ENCODE measurements at places on chromosomes 7 and 10.

DNA sequence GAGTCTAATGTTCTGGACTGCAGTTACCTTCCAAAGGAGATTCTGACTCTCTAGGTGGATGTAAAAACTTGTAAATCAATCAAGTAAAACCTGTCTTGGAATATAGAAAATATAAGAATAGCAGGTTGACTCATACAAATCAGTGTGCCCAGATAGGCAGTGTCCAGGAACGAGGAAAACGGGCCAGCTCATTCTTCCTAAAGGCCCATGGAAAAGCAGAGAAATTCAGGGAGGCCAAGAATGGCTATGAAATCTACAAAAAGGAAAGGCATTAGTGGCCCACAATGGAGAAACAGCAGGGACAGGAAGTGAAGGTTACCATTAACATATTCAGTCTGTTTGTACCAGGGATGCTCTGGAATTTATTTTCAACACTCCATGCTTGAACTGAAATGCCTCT is 14.9 kb downstream of the GLI3 start:
- DNase-seq: no peak

DNA sequence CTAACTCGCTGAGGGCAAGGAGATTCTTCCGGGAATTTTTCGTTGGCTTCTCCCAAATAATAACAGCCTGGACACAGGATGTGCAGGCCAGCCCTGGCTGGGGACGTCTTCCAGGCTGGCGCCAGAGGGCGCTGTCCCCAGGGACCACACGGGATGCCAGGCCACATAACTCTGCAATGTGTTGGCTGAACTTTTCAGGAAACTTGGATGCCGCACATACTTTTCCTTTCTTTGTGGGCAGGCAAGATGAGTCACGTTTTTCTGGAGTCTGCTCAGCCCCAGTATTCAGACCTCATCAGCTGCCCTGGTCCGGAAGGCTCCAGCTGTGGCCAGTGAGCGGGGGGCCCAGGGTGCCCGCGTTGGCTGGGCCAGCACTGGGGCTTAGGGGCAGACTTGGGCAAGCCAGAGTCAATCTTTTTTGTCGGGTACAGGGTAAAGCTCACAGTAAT is 122.7 kb downstream of the PRKAG2 start:
- no peak for DNase-seq

GRCh38 chr7:25714013-25714412 is 438.0 kb upstream of the NFE2L3 start:
- DNase-seq: no peak

DNA sequence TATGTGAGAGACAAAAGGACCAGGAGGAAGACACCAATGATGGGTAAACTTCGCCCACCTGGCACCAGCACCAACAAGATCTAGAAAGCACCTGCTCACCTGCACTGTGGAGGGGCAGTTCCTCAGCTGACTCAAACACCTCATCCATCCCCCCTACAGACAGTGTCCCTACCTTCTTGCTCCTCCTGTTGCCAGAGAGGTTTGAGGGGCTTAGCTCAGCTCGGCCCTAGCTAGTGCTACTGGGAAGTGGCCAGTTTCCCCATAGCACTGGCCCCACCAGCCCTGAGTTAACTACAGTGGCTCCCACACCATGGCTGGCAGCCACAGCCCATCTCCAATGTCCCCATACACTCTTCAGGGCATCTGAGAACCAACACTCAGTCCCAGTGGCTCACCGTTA is 70.8 kb downstream of the GRID1 start:
- no peak for DNase-seq

GRCh38 chr7:111789870-111790269 is 227.6 kb upstream of the IMMP2L start:
- no peak for DNase-seq

DNA sequence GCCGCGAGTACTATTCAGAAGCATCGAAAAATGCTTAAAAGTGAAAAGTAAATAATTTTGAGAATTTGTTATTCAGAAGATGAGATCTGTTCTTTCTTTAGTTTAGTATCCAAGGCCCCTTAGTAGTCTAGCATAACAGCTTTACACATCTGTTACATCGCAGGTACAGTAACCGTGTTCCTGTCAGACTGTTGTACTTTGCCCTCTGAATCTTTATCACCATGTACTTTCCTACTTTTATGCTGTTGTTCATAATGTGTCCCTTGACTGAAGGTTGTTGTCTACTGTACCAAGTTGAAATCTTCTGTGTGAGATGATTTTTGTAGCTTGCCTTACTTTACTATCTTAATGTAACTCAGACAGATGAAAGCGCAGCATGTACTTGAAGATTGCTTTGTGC is 38.3 kb downstream of the WAC start:
- no peak for DNase-seq

- DNase-seq: no peak
These were observed 304.1 kb downstream of the PAXIP1 start for GRCh38 chr7:154698726-154699291.

DNA sequence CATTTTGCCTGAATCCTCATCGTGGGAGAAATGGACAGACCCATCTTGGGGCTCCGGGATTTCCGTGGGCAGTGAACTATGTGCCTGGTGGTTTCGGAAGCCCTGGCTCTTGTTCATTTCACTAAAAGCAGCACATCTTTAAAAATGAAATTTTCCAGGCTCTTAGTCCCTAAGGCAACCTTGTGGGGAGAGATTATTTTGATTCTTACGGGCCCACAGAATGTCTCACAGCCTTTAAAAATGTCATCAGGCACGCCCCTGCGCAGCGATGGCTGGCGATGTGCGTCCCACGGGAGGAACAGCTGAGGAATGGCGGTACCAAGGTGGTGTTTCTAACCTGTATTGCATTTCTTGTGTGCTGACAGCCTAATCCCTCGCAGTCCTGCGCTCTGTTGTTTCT is 189.7 kb downstream of the CCDC3 start:
- no peak for DNase-seq

- DNase-seq: no peak
These were observed 9.8 kb downstream of the PODXL start for GRCh38 chr7:131546583-131547141.

GRCh38 chr10:105024184-105024583 is 383.1 kb downstream of the SORCS3 start:
- no peak for DNase-seq

GRCh38 chr10:9900751-9901150 is 1116.9 kb upstream of the CELF2 start:
- DNase-seq: no peak

GRCh38 chr7:8627325-8627724 is 193.9 kb downstream of the NXPH1 start:
- DNase-seq: no peak

DNA sequence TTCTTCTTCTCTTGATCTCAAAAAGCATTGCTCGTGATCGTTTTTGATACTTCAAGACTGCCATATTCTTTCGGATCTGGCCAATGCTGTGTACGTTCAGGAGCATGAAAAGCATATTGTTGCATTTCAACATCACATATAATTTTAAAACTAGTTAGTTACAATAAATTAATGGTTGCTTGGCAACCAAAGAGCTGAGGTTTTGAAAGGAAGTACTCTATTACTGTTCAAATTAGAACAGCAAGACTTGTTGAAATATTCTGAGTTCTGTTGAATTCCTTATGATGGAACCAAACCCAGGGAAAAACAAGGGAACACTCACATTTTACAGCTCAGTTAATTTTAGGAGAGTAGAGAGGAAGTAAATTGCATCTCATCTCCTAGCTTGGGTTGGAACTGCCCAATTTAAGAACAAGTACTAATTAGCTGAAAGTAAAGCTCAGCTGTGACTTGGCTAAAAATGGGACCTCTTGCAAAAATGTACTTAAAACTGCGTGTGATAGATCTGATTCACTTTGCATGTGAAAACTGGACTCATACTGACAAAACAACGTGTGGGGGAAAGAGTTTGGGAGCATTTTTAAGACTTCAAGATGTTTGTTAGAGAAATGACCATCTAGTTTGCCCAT is 21.2 kb downstream of the OR9A2 start:
- DNase-seq: no peak

DNA sequence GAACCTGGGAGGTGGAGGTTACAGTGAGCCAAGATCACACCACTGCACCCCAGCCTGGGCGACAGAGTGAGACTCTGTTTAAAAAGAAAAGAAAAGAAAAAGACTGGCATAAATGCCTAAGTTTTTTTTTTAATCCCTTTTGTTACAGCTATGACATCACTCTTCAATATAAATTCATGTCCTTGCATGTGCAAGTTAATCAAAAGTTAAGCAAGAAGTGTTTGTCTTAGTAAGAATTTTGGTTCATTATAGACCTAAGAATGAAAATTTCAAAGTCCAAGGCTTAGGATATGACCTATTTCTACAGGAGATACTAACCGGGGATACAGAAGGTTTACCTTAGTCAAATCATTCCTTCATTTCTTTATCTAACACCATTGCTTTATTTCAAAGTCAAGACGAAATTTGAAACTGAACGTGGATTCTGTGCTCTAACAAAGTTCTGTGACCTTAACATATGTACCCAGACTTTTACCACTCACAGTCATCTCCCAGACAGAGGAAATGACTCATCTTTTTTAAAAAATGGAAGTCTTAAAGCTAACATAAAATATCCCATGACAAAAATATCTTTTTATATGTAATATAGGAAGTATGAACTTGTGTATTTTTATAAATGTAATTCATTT is 29.3 kb upstream of the ITGB8 start:
- no peak for DNase-seq

DNA sequence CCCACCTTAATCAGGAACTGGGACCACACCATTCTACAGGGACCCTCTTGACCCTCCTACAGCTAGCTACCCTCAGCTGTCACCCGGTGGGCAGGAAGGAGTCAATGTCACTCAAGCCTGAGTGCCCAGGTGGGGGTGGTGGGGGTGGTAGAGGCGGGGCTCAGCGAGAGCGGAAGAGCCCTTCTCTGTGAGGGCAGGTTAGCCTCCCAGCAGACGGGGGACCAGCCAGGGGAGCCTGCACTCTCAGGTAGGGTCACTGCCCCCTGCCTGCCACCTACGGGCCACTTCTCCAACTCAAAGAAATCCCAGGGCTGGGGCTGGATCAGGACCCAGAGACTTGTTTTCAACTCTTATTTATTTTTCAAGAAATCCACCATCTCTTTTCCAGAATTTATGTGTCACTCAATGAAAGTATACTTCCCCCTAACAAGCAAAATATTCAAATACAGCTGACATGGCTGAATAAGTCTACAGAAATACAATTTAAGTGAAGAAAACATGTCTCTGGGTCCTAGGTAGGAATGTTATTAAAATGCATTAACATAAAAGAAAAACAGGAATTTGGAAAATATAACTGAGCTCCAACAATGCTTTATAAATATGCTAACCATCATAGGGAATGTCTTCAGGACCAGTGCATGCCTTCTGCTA is 63.4 kb upstream of the DDC start:
- DNase-seq: no peak

- no peak for DNase-seq
These were observed 48.8 kb upstream of the DGKI start for GRCh38 chr7:137895301-137896221.

GRCh38 chr10:131753336-131753735 is 147.5 kb upstream of the PPP2R2D start:
- DNase-seq: no peak

DNA sequence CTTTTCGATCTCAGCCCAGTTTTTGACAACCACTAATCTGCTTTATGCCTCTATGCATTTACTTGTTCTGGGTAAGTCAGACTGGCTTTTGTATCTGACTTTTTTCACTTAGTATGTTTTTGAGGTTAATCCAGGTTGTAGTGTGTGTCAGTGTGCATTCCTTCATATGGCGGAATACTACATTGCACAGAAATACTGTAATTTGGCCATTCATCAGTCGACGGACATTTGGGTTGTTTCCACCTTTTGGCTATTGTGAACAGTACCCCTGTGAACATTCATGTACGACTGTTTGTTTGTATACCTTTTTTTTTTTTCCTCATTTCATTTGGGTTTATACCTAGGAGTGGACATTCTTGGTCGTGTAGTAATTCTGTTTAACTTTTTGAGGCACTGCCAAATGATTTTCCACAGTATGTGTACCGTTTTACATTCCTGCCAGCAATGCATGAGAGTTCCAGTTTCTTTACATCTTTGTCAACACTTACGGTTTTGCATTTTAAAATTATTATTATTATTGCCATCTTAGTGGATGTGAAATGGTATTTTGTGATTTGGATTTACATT is 57.4 kb downstream of the MKLN1 start:
- no peak for DNase-seq

GRCh38 chr7:27237735-27238334 is 4.8 kb upstream of the EVX1 start:
- DNase-seq: no peak

DNA sequence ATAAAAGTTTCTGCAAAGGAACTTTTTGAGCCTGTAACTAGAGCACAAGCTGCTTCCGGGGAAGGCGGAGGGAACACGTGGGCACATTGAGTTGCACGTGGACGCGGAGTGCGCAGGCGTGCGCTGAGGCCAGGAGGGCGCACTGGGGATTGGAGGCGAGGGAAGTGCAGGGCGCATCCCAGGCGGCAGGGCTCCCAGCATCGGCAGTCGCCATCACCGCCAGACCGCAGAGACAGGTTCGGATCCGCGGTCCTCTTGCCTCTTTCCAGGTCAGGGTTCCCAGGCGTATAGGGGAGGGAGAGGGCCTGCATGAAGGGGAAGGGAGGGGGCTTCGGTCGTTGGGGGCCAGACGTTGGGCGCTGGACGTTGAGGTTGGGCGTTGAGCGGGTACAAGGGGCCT is at the start of gene TDRD1:
Gene TDRD1 (plus strand): TSS at position 206 of the 400 bp plus-strand sequence. CDS start 8,479 bp downstream, outside the sequence.
- DNase-seq: peak; percentile 60

GRCh38 chr10:92463582-92463981 is 110.3 kb downstream of the IDE start:
- DNase-seq: no peak

DNA sequence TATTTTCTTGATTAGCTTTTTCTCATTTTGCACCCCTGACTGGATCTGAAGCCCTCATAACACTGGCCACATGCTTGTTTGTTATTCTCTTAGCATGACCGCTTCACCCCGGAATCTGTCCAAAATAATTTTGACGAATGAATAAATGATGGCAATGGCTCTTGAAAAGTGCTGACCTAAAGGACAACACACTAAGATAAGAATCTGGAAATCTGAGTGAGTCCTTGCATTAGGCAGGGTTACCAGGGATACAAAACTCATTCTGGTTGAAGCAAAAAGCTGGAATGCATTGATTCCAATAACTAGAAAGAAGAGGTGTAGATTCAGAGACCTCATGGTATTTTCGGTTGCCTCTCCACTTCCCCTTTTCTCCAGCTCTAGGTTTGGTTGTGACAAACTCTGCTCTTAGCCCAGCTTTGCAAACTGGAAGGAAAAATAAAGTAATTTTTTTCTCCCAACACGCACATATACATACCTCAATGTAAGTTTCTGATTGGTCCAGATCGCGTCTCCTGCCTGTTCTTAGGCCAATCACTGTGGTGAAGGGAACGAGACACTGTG is 157.4 kb downstream of the SKIDA1 start:
- DNase-seq: no peak

- DNase-seq: no peak
These were observed 359.4 kb downstream of the PRPF18 start for GRCh38 chr10:13946209-13946460.

- DNase-seq: no peak
These were observed 139.9 kb upstream of the AKR1E2 start for GRCh38 chr10:4685904-4686643.

GRCh38 chr7:2131800-2132199 is 100.9 kb downstream of the MAD1L1 start:
- DNase-seq: no peak

GRCh38 chr10:123854498-123854897 is 37.1 kb downstream of the CPXM2 start:
- DNase-seq: no peak
